HuH-7.5 (cell line): ENCODE measurements at places on chromosomes 12 and 14.
A peak's percentile ranks its signal among the peaks of the same experiment; 100 is the strongest.

DNA sequence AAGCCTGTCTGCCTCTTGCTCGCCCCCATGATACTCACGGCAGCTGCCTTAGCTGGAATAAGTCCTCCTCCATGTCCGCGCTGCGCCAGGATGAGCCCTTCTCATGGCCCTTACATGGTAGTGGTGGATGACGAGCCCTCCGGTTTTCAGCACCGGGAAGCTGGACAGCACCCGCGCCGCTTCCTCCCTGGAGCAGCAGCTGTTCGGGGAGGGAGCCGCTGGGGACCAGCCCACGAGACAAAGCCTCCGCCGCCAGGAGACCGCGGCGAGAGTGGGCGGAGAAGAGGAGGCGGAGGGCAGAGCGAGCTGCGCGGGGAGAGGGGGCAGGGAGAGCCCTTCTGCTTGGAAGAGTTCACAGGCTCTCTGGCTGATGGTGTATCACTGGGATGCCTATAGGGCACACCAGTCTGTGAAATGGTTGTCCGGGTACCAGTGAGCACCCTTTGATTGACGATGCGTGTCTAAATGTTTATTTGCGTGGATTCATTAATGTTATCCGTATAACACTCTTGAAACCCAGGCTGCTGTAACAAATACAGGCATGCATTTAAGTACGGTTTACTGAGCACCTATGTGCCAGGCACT, at the start of gene SVOP:
Gene SVOP (minus strand): TSS at position 273 of the 585 bp plus-strand sequence. CDS start 200 bp downstream, at position 73.
- DNase-seq: peak; percentile 74

GRCh38 chr12:16618256-16618655, 12.3 kb upstream of the LMO3 start:
- DNase-seq: no peak

DNA sequence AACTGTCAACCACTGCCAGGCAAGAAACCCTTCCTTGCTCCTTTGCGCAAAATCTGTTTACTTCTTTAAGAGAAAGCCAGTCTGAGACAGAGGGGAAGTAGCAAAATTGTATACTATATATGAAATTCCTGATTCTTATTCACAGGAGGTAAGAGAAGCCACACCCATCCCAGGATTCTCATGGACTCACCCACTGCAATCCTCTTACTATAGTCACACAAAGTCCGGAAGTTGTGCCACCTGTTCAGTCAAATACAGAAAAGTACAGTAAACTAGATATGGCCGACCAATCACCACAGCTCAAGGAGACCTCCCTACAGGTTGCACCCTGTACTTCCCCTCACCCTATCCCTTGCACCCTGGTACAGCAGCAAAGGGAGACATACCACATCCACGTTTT, 2.9 kb downstream of the PRMT5 start:
- no peak for DNase-seq

DNA sequence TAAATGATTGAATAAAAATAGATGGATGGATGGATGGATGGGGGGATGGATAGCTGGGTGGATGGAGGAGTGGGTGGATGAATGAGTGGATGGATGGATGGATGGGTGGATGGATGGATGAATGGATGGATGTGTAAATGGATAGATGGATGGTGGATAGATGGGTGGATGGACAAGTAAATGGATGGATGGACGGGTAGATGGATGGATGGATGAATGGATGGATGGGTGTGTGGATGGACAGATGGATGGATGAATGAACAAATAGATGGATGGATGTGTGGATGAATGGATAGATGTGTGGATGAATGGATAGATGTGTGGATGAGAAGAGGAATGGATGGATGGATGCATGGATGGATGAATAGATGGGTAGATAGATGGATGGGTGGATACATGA, 490.8 kb downstream of the VRK1 start:
- DNase-seq: no peak

- DNase-seq: no peak
These were observed 275.7 kb downstream of the DAD1 start for GRCh38 chr14:22313172-22313801.

GRCh38 chr12:119446459-119446858, 111.9 kb downstream of the CCDC60 start:
- DNase-seq: no peak

DNA sequence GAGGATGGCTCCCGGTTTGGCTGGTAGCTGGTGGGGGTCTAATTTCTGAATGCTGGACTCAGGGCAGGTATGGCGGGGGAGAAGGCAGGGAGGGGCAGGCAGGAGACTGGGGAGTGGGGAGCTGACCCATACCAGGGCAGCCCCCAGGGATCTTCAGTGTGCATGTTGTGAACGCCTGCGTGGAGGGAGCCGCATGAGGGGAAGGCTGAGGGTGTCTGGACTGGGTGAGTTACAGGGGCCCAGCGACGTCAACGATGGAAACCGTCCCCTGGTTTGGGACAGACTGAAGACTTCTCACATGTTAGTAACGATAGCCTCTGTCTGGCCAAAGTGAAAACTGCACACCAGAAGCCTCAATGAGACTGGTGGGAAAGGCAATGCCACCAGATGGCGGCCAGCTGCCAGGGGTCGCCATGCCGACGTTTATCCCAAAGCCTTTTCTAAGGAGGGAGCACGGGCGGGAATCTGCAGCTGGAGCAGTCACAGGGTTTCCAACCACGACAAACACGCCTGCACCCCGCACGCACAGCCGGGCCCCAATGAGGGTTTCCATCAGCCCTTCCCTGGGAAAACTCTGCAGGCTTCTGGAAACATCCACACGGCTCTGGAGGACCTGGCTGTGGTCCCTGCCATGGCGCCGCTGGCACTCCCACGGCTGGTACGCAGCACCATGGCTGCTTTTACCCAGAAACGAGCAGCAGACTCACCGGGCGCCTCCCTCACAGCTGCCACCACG, 14.0 kb downstream of the PGAM5 start:
- no peak for DNase-seq

DNA sequence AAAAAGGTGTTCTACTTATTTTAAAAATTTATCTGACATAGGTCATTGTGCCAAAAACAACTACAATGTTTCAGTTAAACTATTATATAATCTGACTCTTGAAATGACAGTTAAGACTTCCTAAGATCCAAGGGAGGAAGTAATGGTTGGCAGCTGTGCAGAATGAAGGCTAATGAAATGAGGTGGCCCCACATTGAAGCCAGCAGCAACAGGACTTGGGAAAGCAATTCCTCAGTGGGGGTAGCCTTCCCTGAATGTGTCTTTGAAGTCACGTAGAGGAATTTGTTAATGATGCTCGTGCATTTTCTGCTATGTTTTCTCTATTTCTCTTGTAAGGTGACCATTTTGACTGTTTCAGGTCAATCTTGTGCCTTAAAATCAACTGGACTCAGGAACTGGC, 162.4 kb upstream of the DAAM1 start:
- DNase-seq: no peak

DNA sequence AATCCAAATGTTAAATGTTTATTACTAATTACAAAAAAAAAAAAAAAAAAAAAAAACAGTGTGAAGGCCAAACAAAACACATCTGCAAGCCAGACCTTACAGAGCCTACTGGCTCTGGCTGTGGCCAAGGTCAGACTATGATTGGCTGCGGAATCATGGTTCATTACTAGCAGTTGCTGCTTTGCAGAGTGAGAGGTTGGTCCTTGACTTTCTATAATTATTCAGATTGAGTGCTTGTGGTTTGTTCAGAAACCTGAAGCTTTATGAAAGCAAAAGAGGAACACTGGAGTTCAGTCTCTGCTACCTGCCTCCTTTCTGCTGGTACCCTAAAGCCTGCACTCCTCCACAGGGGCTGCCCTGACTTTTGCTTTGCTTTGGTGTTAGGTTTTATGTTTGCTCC, 550.9 kb downstream of the BCL11B start:
- DNase-seq: no peak

DNA sequence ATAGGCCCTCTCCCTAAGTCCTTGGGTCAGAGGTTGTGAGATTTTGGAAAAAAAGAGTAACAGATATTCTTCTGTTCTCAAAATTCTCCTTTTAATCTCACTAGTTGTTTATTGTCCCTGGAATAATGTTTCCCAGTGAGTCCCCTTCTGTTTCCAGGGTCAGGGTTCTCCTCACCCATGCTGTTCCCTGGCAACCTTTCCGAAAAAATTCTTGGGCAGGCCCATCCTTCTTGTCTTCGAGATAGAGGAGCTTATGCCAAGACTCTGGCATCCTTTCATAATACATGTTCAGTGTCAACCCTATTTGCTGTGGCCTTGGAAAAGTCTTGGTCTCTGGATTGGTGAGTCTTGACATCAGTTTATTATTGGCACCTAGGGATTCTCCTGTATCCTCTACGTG, 212.4 kb upstream of the FAR2 start:
- no peak for DNase-seq

DNA sequence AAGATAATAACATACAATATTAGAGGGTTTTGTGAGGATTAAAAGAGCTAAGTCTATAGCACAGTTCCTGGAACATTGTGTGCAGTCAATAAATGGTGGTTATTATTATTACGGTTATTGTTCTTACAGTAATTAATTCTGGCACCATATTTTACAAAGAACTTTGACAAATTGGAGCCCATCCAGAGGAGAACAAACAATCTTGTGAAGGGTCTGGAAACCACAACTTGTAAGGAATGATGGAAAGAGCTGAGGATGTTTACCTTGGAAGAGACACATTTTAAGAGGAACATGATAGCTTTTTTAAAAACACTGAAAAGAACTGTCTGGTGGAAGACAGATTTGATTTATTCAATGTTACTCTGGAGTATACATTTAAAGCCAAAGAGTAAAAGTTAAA, 150.5 kb upstream of the KRR1 start:
- no peak for DNase-seq

GRCh38 chr12:16335838-16336237, 11.6 kb upstream of the MGST1 start:
- no peak for DNase-seq

- DNase-seq: no peak
These were observed 79.7 kb downstream of the EML1 start for GRCh38 chr14:99872786-99873440.

GRCh38 chr12:42660968-42661937, 71.7 kb upstream of the PRICKLE1 start:
- DNase-seq: no peak

DNA sequence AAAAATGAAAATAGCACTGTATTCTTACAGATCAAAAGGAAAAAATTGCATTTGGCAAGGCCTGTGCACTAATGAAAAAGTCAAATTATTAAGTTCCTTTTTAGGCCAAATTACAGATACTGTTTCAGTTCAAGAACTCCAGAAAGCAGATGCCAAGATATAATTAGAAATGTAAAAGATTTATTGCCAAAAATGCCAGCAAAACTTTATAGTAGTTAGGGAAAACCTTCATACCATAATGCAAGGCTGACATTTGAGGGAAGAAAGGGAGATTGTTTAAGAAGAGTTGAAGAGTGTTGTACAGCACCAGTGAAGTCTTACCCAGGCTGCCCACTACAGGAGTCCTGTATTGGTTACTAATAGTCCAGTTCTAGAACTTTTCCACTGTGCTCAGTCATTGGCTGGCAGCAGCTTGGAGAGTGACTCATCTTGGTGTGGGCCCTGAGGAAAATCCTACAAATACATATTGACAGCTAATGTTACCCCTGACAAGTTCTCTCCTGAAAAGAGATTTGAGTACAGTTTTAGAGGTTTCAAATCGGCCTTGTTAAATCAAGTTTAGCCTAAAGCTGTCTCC, 600.4 kb downstream of the C12orf50 start:
- DNase-seq: no peak

DNA sequence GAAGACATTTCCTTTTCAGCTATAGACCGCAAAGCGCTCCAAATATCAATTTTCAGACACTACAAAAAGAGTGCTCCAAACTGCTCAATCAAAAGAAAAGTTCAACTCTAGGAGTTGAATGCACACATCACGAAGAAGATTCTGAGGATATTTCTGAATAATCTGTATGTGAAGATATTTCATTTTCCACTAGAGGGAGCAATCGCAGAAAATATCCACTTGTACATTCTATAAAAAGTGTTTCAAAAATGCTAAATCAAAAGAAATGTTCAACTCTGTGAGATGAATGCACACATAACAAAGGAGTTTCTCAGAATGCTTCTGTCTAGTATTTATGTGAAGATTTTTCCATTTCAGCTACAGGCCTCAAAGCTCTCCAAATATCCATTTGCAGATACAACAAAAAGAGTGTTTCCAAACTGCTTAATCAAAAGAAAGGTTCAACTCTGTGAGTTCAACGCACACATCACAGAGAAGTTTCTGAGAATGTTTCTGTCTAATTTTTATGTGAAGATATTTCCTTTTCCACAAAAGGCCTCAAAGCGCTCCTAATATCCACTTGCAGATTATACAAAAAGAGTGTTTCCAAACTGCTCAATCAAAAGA, 643.8 kb upstream of the ALG10B start:
- no peak for DNase-seq

DNA sequence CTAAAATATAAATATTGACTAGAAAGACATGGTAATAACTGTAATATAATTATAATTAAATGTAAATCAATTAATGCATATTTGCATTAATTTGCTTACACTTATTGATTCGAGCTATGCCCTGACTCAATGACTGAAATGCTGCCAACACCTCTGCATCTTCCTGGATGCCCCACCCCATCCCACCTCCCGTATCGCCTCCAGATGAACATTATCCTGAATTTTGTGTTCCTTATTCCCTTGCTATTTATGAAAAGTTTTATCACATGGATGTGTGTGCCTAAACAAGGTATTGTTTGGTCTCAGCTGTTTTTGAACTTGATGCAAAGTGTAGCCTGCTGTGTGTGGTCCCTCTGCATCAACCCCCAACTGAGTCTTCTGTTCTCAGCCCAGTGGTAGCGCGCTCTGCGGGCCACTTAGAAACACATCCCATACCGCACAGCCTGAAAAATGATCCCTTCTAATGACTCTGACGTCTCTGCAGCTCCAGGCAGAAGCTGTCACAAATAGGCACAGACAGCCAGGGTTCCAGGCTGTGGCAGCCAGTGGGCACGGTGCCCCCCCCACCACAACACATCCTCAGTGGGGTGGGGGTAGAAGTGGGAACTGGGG, 96.5 kb downstream of the PRMT8 start:
- no peak for DNase-seq

DNA sequence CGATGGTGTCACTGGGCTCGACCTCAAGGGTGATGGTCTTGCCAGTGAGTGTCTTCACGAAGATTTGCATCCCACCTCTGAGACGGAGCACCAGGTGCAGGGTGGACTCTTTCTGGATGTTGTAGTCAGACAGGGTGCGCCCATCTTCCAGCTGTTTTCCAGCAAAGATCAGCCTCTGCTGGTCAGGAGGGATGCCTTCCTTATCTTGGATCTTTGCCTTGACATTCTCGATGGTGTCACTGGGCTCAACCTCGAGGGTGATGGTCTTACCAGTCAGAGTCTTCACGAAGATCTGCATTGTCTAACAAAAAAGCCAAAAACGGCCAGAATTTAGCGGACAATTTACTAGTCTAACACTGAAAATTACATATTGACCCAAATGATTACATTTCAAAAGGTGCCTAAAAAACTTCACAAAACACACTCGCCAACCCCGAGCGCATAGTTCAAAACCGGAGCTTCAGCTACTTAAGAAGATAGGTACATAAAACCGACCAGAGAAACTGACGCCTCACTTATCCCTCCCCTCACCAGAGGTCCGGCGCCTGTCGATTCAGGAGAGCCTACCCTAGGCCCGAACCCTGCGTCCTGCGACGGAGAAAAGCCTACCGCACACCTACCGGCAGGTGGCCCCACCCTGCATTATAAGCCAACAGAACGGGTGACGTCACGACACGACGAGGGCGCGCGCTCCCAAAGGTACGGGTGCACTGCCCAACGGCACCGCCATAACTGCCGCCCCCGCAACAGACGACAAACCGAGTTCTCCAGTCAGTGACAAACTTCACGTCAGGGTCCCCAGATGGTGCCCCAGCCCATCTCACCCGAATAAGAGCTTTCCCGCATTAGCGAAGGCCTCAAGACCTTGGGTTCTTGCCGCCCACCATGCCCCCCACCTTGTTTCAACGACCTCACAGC, 717 bp downstream of the UBC start:
- no peak for DNase-seq

GRCh38 chr12:121391619-121392324, 8.1 kb upstream of the RNF34 start:
- no peak for DNase-seq
